ENCODE measurements at places on chromosomes 7 and 10. TPM values are rescaled to one million over a fixed set of nuclear protein-coding genes. Genes with fewer than 3 reads are reported as not detected.

- peak; percentile 86 for DNase-seq
These were observed 116.8 kb upstream of the JCAD start for GRCh38 chr10:30176182-30176581.

DNA sequence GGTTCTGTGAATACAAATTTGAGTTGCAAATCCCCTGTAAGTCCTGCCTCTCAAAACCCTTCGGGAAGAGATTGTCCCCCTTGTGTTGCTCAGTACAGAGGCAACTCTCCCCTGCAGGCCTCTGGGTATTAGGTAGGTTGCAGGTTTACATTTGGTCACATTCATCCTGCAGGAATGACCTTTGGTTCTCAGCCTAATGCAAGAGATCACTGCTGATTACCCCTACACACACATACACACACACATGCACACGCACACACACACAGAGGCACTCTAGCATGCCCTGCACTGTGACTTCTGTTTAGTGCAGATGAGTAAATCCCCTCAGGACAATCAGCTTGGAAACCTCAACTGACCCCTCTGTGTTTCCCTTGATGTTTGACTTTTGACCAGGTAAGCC lies 69.2 kb downstream of the C10orf67 start:
- no peak for DNase-seq

- DNase-seq = no peak
These were observed 288.2 kb upstream of the MAGI2 start for GRCh38 chr7:79741684-79742083.

- no peak for DNase-seq
These were observed 186.8 kb upstream of the LRGUK start for GRCh38 chr7:133940368-133940767.

DNA sequence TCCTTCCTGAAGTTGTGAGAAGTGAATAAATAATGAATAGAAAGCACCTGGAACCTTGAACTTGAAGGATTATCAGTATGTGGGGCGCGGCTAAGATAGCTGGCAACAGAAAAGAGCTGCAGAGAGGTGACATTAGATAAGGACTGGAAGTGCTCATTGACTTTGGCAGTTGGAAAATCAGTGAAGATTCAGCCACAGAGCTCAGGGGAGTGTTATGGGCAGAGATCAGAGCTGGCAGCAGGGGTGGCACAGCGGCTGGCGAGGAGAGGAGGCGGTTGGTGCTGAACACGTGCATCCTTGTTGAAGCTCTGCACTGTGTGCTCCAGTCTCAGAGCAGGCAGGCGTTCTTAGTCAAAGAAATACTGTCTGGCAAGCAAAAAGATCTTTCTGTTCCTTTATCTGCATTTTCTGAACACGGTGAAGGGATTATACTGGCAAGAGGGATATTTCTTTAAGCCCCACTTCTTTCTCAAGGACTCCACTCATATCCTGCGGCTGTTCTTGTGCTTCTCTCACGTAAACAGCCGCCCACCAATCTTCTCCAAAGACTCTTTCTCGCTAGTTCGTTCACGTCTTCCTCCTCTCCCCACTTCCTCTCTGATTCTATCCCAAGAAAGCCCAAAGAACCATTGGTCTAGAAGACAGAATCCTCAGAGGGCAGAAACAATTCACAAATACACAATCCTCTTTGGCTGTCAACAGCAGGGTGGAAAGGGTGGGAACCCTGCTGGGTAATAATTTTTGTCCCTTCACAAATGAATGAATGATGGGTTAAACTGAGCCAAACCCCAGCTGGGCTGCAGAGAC lies 38.6 kb upstream of the ADD3 start:
- DNase-seq = no peak

The LRGUK gene
- 0.88 TPM for total RNA-seq

The DNAJC2 gene
- 19.2 TPM for total RNA-seq

DNA sequence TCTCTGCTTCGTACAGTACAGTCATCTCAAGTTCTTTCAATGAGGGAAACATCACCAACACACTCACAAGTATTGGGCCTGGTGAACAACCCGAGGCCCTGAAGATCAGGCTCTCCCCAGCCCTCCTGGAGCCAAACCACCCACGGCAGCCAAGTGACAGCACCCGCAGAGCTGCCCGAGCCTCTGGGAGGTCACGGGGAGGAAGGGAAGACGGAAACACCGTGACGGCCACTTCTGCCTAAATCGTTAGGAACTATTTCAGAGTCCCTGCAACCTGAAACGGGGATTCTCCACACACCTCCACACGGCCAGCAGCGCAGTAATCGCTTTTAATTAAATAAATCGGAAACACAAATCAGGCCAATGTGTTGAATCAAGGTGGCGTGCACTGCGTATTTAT lies 222.6 kb downstream of the MAD1L1 start:
- DNase-seq = peak; percentile 90

DNA sequence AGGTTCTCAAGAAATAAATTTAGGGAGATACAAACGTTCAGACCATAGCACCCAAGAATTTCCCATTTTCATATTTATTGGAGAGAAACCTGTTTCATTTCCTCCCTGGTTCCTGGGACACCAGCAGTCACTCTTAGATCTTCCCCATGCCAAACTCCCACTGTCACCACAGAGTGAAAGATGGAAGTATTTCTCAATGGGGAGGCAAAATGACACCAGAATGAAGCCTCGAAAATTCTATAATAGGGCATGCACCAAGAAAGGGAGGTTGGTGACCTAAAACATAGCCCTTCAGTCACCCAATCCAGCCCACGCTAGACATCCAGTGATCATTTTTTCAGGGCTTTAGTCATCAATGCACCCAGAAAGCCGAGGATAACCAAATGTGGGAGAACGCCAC lies 148.1 kb upstream of the PLXDC2 start:
- no peak for DNase-seq

GRCh38 chr7:147279514-147279913 lies 1162.9 kb downstream of the CNTNAP2 start:
- DNase-seq = no peak

The TBXAS1 gene
- 0.72 TPM for total RNA-seq

The GCK gene
- total RNA-seq = not detected

The ITGB8 gene
- 35.1 TPM for total RNA-seq

- peak; percentile 99 for DNase-seq
These were observed 1.1 kb downstream of the MARVELD1 start for GRCh38 chr10:97714401-97715258.

The ZWINT gene
- total RNA-seq = 6.8 TPM

The DNTT gene
- total RNA-seq = not detected

The PDZD7 gene
- 0.72 TPM for total RNA-seq

GRCh38 chr10:11311027-11311426 lies 293.4 kb downstream of the CELF2 start:
- no peak for DNase-seq

- DNase-seq = peak; percentile 66
These were observed 6.4 kb downstream of the NEURL1 start for GRCh38 chr10:103499881-103500280.

GRCh38 chr10:129601737-129602136 lies 134.7 kb downstream of the MGMT start:
- DNase-seq = no peak

DNA sequence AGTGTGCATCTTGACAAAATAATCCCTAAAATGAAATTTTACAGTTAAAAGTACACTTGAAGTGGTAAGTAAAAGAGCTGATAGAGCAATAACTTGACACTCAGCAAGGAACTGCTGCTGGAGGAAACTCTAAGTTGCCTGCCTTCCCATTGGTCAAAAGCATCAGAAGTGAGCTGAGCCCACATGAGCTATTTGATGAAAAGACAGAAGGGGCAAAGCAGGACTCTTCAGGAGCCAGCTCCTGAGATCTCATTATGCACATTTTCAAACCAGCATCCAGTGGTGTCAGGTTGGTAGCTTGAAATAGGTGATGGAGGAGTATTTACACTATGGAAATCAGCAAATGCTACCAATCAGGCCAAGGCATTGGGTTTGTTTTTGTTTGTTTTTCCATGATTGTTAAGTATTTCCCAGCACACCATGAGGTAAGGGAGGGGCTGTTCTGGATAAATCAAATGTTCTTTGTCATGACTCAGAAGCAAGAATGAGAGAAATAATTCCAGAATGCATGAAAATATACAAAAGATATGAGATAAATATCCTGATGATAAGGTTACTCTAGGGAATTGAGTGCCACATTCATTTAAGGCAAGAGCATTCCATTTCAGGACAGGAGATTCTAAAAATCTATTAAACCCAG lies 316.6 kb downstream of the SNX13 start:
- no peak for DNase-seq

DNA sequence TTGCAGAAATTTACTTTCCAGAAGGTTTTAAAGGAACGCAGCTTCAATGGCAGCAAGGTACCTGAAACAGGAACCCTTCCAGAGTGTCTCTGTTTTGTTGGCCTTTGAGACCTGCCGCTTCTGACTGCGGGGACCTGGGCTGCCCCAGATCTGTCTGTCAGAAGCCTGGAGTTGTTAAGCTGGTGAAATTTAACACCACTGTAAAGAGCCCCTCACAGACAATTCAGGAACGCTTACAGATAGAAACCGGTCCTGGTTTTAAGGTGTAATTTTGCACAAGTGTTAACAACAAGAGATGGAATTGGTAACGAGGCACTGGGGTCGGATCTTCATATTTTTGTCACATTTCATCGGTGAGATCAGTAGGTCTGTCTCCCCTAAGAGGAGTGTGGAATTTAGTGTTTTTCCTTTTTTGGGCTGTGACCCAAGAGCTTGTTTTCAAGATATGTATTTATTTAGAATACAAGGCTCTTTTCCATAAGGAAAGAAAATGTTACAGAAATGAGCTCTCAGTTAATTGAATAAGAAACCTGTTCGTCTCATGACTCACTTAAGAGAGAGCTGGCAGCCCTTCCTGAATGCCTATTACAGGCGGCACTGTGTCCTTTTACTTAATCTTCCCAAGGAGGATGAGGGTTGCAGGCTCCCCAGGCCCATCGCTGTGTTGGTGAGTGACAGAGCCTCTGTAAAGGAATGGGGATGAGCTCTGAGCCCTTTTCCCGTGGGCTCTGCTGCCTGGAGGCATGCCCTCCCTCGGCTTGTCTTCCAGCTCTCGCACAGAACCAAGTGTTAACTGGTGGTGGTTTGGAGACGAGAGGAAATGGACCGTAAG lies 168.7 kb downstream of the CUX1 start:
- DNase-seq = peak; percentile 21

DNA sequence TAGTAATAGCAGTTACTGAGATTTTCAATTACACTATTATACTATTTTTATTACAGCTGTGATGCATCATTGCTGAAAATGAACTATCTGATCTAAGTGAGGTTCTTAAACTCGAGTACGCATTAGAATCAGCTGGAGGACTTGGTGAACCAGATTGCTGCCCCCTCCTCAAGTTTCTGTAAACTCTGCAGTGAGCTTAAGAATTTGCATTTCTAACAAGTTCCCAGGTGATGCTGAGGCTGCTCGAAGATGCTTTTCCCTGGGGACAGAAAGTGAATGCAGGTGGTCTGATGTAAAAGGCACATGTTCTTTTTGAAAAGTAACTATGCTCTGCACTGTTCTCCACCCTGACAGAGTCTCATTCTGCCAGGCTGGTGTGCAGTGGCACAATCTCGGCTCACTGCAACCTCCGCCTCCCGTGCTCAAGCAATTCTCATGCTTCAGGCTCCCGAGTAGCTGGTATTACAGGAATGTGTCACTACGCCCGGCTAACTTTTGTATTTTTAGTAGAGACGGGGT lies 12.5 kb downstream of the RNF133 start:
- no peak for DNase-seq

GRCh38 chr10:49617121-49618020 lies 3.5 kb downstream of the CHAT start:
- DNase-seq = peak; percentile 92

GRCh38 chr7:80772347-80772993 lies 134.0 kb downstream of the CD36 start:
- no peak for DNase-seq
